ENCODE measurements at places on chromosomes 16 and 17. TPM values are rescaled to one million over a fixed set of nuclear protein-coding genes. Genes with fewer than 3 reads are reported as not detected.

Gene LRRC37A
- total RNA-seq, result not detected

Gene DPEP3
- total RNA-seq, result not detected

Gene SLC35G6
- not detected for total RNA-seq

Gene OR3A3
- total RNA-seq, result not detected

Gene SUPT6H
- total RNA-seq, result 95.1 TPM

Gene UMOD
- 0.45 TPM for total RNA-seq

Gene KRT39
- not detected for total RNA-seq

Gene LITAF
- total RNA-seq, result 46.6 TPM

Gene APOBR
- total RNA-seq, result not detected

Gene TPSAB1
- total RNA-seq, result 110 TPM

DNA sequence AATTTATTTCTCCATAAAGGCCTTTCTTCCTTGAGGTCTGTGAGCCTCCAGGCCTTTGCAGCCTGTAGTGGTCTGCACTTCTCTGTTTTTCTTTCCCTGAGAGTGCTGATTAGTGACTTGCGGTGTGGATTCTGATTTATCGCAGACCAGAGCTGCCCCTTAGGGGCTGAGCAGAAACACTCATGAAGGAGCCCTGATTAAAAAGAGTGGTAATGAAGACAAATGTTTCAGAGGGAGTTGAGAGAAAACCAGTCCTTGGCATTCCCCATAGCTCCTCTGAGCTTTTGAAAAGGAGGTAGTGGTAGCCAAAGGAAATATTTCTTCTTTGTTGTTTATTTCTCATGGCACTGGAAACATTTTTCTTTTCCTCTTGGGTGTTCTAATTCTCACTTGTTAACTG, 268.1 kb upstream of the TBX2 start:
- H3K4me3 ChIP-seq, result no peak overlapping the region
- no peak overlapping the region for H3K27ac ChIP-seq
- no peak for DNase-seq
- H3K27me3 ChIP-seq, result no peaks in the 10 kb centered on the region
- no peaks in the 10 kb centered on the region for H3K4me1 ChIP-seq
- H3K36me3 ChIP-seq, result no peaks in the 10 kb centered on the region

- peaks cover 19% of the 10 kb centered on the region for H3K27me3 ChIP-seq
- H3K27ac ChIP-seq, result no peak overlapping the region
- no peak overlapping the region for H3K4me3 ChIP-seq
- peak; percentile 82 for DNase-seq
- no peaks in the 10 kb centered on the region for H3K36me3 ChIP-seq
These were observed 1.2 kb upstream of the TLCD3B start for GRCh38 chr16:30032083-30032819.

DNA sequence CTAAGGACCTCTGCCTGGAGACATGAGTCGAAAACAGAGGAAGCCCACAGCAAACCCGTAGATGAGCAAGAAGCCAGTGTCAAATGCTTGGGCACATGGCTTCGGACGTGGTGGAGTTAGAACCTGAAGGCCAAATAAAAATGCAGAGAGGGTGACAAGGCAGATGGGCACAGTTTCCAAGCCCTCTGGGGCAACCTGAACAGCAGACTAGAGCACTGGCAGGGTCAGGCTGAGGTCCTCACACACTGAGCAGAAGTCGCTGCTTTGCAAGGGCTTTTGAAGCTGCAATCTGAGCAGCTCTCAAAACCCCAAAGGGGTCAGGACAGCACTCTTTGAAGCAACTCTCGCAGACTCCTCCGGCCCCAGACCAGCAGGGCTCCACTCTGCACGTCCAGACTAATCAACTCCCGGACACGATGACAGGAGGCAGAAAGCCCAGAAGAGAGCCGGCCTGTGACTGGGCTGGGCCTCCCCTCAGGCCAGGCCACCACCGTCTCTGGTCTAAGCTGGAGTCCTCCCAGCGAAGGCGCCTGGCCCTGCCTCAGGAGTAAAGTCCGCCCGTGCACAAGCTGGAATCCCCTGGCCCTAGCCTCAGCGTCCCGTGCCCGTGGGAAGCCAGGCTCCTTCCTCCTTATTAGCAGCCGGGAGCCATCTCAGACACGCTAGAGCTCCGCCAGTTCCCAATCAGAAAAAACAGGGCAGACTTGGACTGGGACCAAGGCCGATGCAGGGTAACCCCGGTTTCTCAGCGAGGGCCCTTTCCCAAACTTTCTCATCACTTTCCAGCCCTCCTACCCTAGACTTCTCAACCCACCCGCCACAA, 924 bp downstream of the SMARCD2 start:
- no peaks in the 10 kb centered on the region for H3K27me3 ChIP-seq
- DNase-seq, result peak; percentile 73
- peaks cover 52% of the 10 kb centered on the region for H3K4me1 ChIP-seq
- H3K27ac ChIP-seq, result peak overlapping the region; percentile 96
- peaks cover 9% of the 10 kb centered on the region for H3K36me3 ChIP-seq

- no peak overlapping the region for H3K27ac ChIP-seq
- H3K36me3 ChIP-seq, result no peaks in the 10 kb centered on the region
- DNase-seq, result no peak
- no peak overlapping the region for H3K4me3 ChIP-seq
- H3K27me3 ChIP-seq, result no peaks in the 10 kb centered on the region
These were observed 4.9 kb upstream of the ANKFN1 start for GRCh38 chr17:56148333-56148732.

GRCh38 chr17:42687707-42688320, 5.5 kb downstream of the CNTNAP1 start:
- H3K27me3 ChIP-seq, result no peaks in the 10 kb centered on the region
- no peak for DNase-seq
- H3K4me3 ChIP-seq, result no peak overlapping the region
- peaks cover 24% of the 10 kb centered on the region for H3K4me1 ChIP-seq

GRCh38 chr17:49899191-49899485, 51.3 kb upstream of the TAC4 start:
- H3K4me1 ChIP-seq, result peaks cover 8% of the 10 kb centered on the region
- no peak overlapping the region for H3K27ac ChIP-seq
- no peaks in the 10 kb centered on the region for H3K36me3 ChIP-seq
- DNase-seq, result peak; percentile 40

GRCh38 chr17:48550502-48551213, 5.7 kb upstream of the HOXB2 start:
- peak overlapping the region; percentile 95 for H3K27ac ChIP-seq
- H3K4me1 ChIP-seq, result peaks cover 73% of the 10 kb centered on the region
- H3K27me3 ChIP-seq, result peaks cover 36% of the 10 kb centered on the region
- peak overlapping the region; percentile 15 for H3K4me3 ChIP-seq
- H3K36me3 ChIP-seq, result no peaks in the 10 kb centered on the region

- no peak overlapping the region for H3K27ac ChIP-seq
- H3K27me3 ChIP-seq, result no peaks in the 10 kb centered on the region
- no peak for DNase-seq
- no peaks in the 10 kb centered on the region for H3K36me3 ChIP-seq
- H3K4me1 ChIP-seq, result peaks cover 3% of the 10 kb centered on the region
These were observed 54.1 kb downstream of the ZDHHC7 start for GRCh38 chr16:84957192-84957591.

- peaks cover 29% of the 10 kb centered on the region for H3K36me3 ChIP-seq
- H3K4me3 ChIP-seq, result no peak overlapping the region
- H3K4me1 ChIP-seq, result peaks cover 69% of the 10 kb centered on the region
- H3K27ac ChIP-seq, result peak overlapping the region; percentile 87
These were observed 3.9 kb downstream of the SMIM5 start for GRCh38 chr17:75637143-75637538.

DNA sequence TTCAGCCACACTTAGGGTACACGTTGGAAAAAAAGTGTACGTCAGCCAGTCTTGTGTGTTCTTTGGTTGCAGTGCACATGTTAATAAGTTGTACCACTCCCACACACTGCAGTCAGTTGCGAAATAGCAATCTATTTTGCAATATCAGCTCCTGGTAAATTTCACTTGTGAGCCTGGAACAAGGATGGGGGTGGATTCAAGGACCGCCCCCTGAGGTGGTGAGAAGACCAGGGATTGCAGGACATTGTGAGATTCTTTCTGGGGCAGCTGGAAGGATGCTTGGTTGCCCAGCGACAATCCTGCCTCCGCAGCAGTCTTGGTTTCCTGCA, 78.6 kb upstream of the ZFHX3 start:
- H3K4me1 ChIP-seq, result no peaks in the 10 kb centered on the region
- H3K4me3 ChIP-seq, result no peak overlapping the region
- no peak overlapping the region for H3K27ac ChIP-seq
- no peaks in the 10 kb centered on the region for H3K27me3 ChIP-seq
- no peak for DNase-seq

GRCh38 chr16:90026135-90026534, 6.9 kb upstream of the DBNDD1 start:
- H3K4me3 ChIP-seq, result no peak overlapping the region
- peaks cover 17% of the 10 kb centered on the region for H3K4me1 ChIP-seq
- DNase-seq, result no peak
- no peak overlapping the region for H3K27ac ChIP-seq
- H3K36me3 ChIP-seq, result peaks cover 19% of the 10 kb centered on the region
- no peaks in the 10 kb centered on the region for H3K27me3 ChIP-seq
